MCF 10A (cell line): ENCODE measurements at places on chromosomes 2 and 18.

DNA sequence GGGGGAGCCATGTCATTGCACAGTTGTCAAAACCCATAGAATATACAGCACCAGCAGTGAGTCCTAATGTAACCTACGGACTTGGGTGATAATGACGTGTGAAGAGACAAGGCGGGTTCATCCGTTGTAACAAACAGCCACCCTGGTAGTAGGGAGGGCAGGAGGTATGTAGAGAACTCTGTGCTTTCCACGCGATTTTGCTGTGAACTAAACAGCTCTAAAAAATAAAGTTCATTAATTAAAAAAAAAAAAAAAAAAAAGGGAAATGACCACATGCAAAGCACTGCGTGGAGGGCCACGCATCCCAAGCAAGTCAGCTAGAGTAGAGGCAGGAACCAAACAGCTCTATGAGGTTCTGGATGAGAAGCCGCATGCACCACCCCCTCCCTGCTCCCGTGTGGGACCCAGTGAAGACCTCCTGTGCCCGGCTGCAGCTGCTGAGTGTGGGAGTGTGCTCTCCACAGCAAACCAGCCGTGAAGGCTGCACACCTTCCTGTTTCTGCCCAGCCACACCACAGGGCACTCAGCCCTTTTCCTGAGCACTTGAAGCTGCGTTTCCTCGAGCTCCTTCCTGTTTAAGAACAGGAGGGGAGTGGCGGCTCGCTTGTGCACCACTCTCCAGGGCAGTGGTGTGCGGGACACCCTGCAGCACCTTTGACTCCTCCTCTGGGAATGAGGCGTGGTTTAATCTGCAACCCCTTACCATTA is 65.6 kb downstream of the ODC1 start:
- no peak overlapping the region for H3K27ac ChIP-seq
- peak; percentile 31 for DNase-seq
- no peak overlapping the region for H3K4me3 ChIP-seq
- peaks cover 48% of the 10 kb centered on the region for H3K4me1 ChIP-seq

- peaks cover 5% of the 10 kb centered on the region for H3K36me3 ChIP-seq
- H3K27ac ChIP-seq: no peak overlapping the region
These were observed 18.3 kb downstream of the GYPC start for GRCh38 chr2:126674075-126674744.

GRCh38 chr2:241545106-241545505 is 13.4 kb upstream of the BOK start:
- DNase-seq: peak; percentile 35
- no peak overlapping the region for H3K27ac ChIP-seq
- no peaks in the 10 kb centered on the region for H3K4me1 ChIP-seq
- H3K4me3 ChIP-seq: no peak overlapping the region
- H3K36me3 ChIP-seq: no peaks in the 10 kb centered on the region

GRCh38 chr18:74819433-74820059 is 221.9 kb downstream of the ZNF407 start:
- peaks cover 4% of the 10 kb centered on the region for H3K36me3 ChIP-seq
- DNase-seq: peak; percentile 42
- H3K4me1 ChIP-seq: no peaks in the 10 kb centered on the region
- no peak overlapping the region for H3K4me3 ChIP-seq
- H3K27ac ChIP-seq: no peak overlapping the region
- no peaks in the 10 kb centered on the region for H3K27me3 ChIP-seq

DNA sequence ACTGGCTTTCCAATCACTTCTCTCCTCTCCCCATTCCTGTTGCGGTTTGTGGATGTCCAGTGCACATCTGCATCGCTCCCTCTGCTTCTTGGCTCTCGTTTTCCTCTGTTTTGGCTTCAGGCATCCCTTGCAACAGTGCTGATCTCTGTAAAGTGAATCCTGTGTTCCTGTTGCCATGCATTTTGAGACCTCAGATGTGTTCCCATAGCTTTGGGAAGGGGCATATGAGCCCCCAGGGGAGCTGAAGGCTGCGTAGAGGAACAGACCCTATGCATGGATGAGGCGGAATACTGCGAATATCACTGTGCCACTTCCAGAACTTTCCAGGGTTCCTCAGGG is 168.4 kb upstream of the HAAO start:
- H3K27me3 ChIP-seq: no peaks in the 10 kb centered on the region
- H3K4me1 ChIP-seq: peaks cover 37% of the 10 kb centered on the region
- H3K36me3 ChIP-seq: no peaks in the 10 kb centered on the region

DNA sequence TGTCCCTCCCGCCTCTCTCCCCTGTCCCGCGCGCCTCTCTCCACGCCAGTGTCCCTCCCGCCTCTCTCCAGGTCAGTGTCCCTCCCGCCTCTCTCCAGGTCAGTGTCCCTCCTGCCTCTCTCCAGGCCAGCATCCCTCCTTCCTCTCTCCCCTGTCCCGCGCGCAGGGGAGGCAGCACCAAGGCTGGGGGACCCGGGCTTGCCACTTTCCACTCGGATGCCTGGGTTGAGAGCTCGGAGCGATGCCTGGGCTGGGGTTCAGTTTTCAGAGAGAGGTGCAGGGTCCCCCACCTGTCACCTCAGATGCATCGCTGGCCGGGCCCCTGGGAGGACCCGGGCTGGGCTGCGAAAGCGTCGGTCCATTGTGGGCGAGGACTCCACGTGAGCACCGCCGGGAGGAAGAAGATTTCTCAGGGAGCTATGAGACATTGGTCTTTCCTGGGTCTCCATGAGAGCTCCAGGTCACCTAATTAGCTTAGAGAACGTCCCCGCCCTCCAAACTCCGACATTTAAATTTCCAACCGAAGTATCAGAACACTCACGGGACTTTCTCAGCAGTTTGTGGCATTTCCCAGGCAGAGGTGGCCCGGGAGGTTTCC is 2.1 kb downstream of the FBLN7 start:
- no peak for DNase-seq
- H3K4me3 ChIP-seq: no peak overlapping the region
- no peaks in the 10 kb centered on the region for H3K27me3 ChIP-seq

DNA sequence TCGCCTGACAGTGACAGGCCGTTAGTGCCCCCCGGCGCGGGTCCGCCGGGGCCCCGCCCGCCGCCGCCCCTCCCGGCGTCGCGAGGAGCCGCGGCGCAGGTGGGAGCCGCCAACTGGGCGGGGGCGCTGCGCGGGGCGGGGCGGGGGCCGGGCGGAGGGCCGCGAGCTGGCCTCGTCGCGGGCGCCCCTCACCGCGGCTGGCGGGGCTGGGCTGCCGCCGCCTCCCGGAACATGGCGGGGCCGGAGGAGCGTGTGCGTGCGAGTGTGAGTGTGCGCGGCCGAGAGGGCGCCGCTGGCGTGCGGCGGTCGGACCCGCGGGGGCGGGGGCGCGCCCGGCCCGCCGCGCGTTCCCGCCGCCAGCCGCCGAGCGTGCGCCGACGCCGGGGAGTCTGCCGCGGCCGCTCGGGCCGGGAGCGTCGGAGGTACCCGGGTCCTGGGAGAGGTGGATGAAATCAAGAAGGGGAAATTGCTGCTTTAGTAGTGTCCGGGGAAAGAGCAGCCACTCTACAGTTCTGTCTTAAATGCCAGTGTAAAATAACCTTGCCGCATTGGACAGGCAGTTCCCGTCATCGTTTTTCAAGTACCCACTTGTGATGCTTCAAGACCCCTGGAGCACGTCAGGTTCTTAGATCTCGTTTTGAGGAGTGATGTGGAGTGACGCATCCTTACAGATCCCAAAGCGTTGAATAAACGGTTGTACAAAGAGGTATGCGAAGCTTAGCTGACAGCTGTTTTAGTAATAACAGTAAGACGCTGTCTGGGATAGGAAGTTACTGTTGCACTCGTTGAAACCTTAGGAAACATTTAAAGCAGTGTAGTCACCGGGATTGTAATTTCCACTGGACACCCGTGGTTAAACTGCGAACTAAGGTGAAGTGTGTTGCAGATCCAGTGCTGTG is 836 bp downstream of the ANKRD12 start:
- no peaks in the 10 kb centered on the region for H3K27me3 ChIP-seq
- peak; percentile 63 for DNase-seq
- H3K36me3 ChIP-seq: peaks cover 45% of the 10 kb centered on the region
- peak overlapping the region; percentile 94 for H3K27ac ChIP-seq
- peak overlapping the region; percentile 90 for H3K4me3 ChIP-seq
- peaks cover 34% of the 10 kb centered on the region for H3K4me1 ChIP-seq

DNA sequence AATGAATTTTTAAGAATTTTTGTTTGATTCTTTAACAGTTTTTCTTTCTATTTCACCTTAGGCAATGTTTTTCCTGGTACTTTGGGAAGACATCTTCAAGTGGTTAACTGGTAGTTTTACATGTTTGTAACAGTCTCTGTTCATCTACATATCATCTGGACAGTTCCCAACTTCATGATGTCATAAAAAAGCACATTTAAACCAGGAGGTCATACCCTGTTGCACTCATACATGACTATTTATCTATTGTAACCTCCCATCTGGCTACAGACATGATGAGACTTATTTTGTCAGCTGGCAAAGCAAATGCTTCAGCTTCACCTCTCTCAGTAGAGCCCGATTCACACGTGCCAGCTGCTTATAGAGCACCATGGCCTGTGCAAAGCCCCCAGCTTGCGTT is 99.8 kb upstream of the YPEL5 start:
- DNase-seq: no peak
- peaks cover 5% of the 10 kb centered on the region for H3K36me3 ChIP-seq
- peaks cover 97% of the 10 kb centered on the region for H3K27me3 ChIP-seq
- H3K4me1 ChIP-seq: no peaks in the 10 kb centered on the region

DNA sequence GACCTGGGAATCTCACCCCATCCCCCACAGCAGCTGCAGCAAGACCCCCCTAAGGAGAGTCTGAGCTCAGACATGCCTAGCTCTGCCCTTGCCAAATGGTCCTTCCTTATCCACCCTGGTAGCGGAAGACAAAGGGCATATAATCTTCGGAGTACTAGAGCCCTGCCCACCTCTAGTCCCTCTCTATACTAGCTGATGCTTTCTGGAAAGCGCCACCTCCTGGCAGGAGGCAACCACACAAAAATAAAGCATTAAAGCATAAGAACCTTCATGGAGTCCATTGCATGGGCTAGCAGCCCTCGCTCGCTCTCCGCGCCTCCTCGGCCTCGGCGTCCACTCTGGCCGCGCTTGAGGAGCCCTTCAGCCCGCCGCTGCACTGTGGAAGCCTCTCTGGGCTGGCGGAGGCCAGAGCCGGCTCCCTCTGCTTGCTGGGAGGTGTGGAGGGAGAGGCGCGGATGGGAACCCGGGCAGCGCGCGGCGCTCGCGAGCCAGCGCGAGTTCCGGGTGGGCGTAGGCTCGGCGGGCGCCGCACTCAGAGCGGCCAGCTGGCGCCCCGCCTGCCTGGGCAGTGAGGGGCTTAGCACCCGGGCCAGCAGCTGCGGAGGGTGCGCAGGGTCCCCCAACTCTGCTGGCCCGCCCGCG is 941.2 kb downstream of the SUCLG1 start:
- H3K27me3 ChIP-seq: no peaks in the 10 kb centered on the region
- no peak for DNase-seq
- H3K36me3 ChIP-seq: no peaks in the 10 kb centered on the region
- H3K4me3 ChIP-seq: no peak overlapping the region
- no peak overlapping the region for H3K27ac ChIP-seq
- no peaks in the 10 kb centered on the region for H3K4me1 ChIP-seq

- H3K4me1 ChIP-seq: peaks cover 5% of the 10 kb centered on the region
- no peaks in the 10 kb centered on the region for H3K36me3 ChIP-seq
- no peaks in the 10 kb centered on the region for H3K27me3 ChIP-seq
- no peak overlapping the region for H3K4me3 ChIP-seq
- H3K27ac ChIP-seq: no peak overlapping the region
These were observed 56.4 kb upstream of the ITGA6 start for GRCh38 chr2:172370821-172371455.

DNA sequence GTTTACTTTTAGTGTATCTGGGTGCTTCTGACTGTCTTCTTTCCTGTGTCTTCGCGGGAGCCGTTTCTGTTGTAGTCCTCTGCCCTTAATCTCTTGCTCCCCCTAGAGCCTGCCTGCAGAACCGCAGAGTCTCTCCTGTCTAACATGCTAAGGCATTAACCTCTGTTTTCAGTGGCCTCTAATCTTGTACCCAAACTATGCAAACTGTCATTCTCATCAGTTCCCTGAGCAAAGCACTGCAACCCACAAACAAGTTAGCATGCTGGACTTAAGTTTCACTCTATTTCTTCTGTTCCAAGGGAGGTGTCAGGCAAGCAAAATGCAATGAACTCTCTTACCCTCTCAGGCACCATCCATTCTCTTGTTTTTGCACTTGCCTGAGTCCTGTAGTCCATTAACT is 138.4 kb downstream of the OTX1 start:
- no peak overlapping the region for H3K27ac ChIP-seq
- H3K4me3 ChIP-seq: peak overlapping the region; percentile 31
- H3K27me3 ChIP-seq: no peaks in the 10 kb centered on the region
- peaks cover 6% of the 10 kb centered on the region for H3K4me1 ChIP-seq
- peak; percentile 77 for DNase-seq
- H3K36me3 ChIP-seq: no peaks in the 10 kb centered on the region

DNA sequence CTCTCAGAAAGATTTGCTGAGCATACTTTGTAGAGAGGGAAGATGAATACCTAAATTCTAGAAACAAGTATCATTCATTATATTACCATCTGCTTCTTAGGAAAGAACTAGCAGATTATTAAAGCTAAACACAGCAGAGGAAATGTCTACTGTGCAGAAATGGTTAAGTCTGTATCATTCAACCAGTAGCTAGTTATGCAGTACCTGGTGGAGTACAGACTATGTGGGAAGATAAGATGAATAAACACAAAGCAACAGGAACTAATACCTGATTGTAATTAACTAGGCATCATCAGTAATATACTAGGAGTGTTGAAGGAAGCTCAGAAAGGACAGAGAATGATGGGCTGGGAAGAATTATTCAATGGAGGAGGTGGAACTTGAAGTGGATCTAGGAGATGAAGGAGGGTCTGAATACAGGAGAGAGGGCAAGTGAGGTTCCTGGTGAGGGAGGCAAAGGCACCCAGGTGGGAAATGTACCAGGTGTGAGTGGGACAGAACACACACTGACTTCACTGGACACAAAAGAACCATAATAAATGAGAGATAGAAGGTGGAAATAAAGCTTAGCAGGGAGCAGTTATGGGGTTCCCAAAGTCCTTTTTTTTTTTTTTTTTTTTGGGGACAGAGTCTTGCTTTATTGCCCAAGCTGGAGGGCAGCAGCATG is 9.5 kb downstream of the WDFY1 start:
- no peaks in the 10 kb centered on the region for H3K27me3 ChIP-seq
- H3K27ac ChIP-seq: no peak overlapping the region
- H3K4me3 ChIP-seq: no peak overlapping the region
- H3K36me3 ChIP-seq: peaks cover 8% of the 10 kb centered on the region

DNA sequence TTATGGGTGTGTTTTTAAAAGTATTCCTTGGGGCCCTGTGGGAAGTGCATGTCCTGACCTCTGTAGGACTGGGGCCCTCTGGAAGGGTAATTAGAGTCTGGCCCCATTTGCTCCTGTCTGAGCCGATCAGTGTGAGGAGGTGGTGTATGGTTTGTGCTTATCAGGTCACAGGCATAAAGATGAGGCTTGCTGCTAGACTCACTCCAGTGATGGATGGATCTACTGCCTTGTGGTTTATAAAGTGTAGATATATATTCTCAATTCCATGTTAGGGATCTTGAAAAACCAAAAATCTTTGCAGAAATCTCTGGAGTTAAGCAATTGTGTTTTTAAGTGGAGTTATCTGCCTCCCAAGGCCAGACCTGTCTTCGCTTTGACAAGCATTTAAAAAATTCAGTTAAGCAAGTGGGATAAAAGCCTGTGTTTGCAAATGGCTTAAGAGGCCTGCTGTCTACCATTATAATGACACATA is 182.4 kb downstream of the PTPRM start:
- H3K4me3 ChIP-seq: no peak overlapping the region
- H3K4me1 ChIP-seq: peaks cover 7% of the 10 kb centered on the region
- DNase-seq: no peak
- no peaks in the 10 kb centered on the region for H3K36me3 ChIP-seq
- no peaks in the 10 kb centered on the region for H3K27me3 ChIP-seq
